ENCODE measurements at places on chromosomes 5 and 9.

GRCh38 chr5:178284093-178284675 lies 51.6 kb upstream of the PHYKPL start:
- peak; percentile 46 for DNase-seq

DNA sequence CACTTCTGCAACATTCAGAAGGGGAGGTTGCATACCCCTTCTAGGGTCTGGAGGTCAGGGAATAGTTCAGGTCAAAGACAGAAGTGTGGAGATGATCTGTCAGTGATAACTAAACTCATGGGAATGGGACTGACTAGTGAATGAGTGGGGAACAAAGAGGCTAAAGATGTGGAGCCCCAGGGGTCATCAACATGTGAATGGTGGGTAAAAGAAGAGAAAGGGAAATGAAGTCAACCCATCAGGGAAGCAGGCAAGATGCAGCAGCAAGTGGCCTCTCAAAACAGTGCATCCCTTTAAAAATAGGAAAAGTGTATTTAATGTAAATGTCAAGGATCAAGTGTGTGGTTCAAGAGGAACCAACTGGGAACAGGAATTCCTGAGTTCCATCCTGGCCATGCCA lies 69.9 kb downstream of the PLPPR1 start:
- DNase-seq, result no peak

DNA sequence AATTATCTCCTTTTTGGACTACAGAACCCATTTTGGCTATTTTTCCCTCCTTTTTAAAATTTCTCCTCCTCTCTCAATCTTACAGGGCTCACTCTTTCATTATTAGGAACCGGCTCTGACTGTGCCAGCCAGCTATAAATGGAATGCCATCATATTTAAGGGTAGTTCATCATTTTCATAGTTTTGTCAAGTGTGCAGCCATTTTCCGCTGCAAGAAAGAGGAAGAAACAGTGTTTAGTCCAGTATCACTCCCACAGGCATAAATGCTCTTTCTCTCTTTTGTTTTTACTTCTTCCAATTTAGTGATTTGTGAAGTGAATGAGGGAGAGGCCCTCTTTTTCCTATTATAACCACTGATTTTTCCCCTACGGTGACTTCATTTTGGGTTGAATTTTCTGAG lies 290.0 kb downstream of the NR3C1 start:
- DNase-seq, result no peak

DNA sequence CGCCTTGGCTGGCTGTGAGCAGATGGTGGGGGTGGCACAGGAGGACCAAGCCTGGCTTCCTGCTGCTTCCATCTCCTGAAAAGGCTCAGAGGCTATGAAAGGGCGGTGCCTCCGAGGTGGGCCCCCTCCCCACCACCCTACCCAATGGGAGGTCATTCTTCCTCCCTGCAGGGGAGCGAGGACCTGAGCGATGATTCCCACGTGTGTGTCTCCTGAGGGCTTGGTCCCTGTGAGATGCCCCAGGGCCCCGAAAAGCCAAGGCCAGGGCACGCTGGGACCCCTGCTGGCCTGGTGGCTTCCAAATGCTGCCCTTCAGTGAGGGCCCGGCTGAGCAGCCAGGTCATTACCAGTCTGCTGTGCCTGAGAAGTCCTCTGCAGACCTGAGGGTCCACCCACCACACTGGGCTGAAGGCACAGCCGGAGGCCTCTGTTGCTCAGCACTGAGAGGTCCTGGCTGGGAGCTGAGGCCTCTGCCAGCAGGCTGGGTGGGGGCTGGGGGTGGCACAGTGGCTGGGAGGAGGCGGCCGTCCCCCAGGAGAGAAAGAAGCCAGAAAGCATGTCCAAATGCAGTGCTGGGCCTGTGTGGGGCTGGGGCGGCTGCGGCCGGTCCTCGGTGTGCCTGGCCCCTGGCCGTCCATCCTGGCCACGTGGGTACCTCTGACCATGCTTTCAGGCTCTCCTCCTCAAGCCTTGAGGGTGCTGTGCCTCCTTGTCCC lies 14.0 kb upstream of the SLC6A19 start:
- DNase-seq, result no peak

DNA sequence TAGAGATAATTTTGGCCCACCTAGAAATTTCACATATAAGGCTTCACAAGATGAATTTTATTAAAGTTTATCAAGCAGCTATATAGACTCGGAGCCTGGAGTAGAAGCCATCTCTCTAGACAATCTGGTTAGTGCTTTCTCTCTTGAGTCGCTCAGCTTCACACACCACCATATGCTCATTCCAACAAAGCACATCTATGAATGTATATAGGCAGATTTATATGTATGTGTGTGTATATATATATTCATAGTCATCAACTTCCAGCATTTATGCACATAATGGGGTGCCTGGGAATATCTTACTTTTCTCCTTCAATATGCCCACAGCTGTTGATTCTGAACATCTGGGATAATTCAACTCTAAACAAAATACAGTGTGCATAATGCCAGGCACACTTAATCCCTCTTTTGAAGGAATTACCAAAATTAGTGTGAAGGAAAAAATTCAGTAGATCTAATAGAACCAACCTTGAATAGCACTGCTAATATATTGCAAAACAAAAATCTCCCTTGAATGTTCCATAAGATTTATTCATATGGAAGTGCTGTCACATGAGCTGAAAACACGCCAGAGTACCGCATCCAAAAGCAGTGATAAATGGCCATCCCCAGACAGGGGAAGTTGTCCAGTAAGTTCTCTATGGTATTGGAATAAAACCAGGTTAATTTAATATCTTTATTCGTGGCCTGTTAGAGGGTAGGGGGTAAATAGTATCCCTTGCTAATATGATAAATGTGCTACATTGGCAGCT lies 56.0 kb upstream of the MOCS2 start:
- DNase-seq, result no peak

- DNase-seq, result no peak
Measured at GRCh38 chr5:106408141-106408540, 1262.6 kb downstream of the EFNA5 start.

DNA sequence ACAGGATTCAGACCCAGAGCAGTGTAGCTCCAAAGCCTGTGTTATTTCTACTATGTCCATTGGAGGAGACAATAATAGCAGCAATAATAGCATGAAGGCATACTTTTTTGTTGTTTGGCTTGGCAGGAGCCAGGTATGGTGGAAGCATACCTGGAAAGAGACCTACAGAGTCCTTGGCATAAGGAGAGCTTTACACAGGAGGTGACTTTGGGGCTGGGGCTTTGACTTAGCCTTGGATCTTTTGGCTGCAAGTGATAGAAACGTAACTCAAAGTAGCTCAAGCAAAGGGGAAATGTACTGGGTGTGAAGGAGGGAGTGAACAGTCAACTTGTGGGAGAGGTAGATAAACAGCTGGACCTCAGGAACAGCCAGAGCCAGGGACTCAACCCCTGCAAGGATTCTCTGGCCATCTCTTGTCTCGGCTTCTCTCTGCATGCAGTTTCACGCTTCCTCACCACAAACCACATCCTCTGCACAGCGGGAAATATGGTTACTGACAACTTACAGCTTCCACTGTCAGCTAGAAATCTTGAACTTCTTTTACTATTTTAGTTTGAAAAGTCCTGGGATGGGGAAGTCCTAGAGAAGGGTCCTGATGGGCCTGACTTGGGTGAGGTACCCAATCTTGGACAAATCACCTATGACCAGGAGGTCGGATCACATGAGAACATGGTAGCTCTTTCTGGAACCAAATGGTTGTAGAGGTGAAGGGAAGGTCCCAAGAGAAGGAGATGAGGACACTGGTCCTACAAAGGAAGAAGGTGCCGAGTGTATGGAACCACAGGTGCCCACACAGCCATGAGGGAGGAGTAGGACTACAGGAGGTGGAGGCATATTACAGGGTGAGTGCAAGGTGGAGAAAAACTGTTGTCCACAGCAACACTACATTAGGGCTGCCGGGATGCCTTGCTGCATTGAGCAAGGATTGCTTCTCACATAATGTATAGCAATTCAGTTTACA lies 47.0 kb upstream of the TGFBR1 start:
- peak; percentile 67 for DNase-seq

DNA sequence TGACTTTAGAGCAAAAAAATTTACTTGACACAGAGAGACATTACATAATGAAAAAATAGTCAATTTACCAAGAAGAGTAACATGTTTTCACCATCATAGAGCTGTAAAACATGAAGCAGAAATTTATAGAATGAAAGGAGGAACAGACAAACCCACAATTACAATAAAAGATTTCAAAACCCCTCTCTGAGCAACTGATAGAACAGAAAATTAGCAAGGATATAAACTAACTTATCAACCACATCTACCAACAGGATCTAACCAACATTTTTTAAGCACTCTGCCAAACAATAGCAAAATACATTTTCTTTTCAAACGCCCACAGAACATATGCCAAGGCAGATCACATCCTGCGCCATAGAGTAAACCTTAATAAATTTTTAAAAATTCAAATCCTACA lies 17.9 kb downstream of the SLCO4C1 start:
- DNase-seq, result no peak

GRCh38 chr5:1593903-1594356 lies 70.2 kb upstream of the LPCAT1 start:
- no peak for DNase-seq

GRCh38 chr9:23309800-23310199 lies 516.2 kb downstream of the ELAVL2 start:
- no peak for DNase-seq

GRCh38 chr5:154567155-154567554 lies 89.1 kb upstream of the HAND1 start:
- DNase-seq, result no peak

DNA sequence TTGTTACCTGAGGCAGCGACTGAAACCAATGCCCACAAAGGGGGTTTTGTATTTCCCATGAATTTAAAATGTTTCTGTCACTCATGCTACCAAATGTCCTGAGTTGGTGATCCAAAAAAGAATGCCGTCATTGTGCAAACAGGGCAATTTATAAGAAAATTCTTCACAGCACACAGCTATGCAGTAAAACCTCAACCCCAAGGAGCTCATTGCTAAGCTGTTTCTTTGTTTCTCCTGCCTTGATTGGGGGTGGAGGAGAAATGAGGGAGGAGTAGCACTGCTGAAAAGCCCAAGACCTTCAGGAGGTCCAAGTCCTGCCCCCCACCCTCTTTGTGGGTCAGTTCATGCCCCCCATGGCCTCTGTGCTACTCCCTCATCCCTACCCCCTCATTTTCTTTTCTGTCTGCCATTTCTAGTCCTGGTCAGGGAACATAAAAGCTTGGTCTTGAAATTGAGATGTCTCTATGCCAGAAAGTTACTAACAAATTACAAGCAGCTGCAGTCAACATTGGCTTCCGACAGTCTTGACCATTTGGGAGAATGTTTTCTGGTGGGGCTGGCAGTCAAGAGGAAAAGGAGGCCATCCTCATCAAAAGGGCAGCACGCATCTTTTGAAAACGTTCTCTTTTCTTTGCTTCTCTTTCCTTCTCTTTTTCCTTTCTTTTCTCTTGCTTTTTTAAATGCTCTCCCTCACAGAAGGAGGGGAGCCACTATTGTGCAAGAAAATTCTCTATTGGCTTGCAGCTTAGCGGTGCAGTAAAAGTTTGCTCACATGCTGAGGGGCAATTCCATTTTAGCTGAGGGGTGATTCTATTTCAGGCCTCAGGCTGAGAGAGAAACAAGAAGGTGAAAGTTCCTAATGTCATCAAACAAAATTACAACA lies 133.3 kb downstream of the GCNT1 start:
- no peak for DNase-seq

DNA sequence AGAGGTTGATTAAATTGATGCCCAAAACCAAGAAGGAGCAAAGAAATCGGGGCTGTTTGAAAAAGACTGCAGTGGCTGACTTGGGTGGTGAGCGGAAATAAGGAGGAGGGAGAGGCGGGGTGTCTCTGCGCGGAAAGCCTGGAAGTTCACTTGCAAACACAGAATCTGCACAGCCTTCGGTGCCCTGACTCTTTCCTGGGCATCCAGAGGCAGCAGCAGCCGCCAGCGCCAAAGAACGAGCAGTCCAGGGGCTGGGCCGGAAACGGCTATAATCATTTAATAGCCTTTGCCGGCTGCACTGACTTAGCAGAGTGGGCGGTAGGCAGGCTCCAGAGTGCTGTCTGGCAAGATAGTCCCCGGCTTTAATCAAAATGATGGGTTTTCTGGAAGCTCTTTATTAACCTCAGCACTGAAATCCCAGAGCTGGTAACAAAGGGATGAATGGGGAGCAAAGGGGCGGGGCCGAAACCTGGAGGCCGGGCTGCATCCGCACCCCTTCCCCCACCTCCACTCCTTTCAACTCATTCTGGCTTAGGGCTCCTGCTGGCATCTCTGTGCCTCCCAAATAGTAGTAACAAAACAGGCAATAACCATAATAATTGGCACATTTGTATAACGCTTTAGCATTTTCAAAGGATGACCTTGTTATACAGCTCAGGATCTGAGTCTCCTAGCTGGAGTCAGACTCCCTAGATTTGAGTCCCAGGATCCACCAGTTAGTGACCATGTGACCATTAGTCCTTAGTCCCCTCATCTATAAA lies 35.7 kb downstream of the PCDHAC2 start:
- DNase-seq, result no peak

Data from activated naive CD4-positive, alpha-beta T cell treated with anti-CD3 and anti-CD28 coated beads, Interleukin-2, amount 50 U/mL, for 72 hours (primary cell).